Activated CD4-positive, alpha-beta T cell treated with anti-CD3 and anti-CD28 coated beads for 4 hours (primary cell): ENCODE measurements at places on chromosomes 5 and 9.

GRCh38 chr5:180049185-180049548 lies 22.4 kb downstream of the RNF130 start:
- no peak for DNase-seq

- DNase-seq = no peak
These were observed 3.7 kb upstream of the CD274 start for GRCh38 chr9:5446451-5447236.

DNA sequence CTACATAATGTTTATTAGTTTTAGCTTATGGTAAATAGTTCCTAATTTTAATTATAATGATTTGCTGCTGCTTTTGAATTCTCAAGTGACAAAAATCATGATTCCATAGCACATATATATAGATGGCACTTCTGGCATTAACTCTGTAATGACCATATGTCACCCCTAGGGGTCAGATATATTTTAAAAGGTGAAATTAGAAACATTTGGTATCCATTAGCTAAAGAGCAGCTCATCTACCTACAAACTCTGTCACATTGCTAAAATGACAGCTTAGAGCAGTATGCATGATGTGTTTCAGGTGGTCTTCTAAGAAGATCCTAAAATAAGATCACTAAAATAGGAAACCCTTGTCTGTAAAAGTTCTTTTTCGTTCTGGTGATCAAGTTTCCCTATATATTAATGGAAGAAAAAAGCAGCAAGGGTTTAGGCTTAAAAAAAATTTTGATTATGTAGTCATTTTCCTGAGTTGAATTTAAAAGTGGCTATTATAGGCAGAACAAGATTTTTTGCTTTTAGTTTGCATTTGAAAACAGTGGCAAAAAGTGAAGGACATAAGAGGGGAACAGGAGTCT lies 157.7 kb upstream of the POU5F2 start:
- DNase-seq = no peak

- no peak for DNase-seq
These were observed 129.6 kb upstream of the PPP1R26 start for GRCh38 chr9:135350003-135350315.

DNA sequence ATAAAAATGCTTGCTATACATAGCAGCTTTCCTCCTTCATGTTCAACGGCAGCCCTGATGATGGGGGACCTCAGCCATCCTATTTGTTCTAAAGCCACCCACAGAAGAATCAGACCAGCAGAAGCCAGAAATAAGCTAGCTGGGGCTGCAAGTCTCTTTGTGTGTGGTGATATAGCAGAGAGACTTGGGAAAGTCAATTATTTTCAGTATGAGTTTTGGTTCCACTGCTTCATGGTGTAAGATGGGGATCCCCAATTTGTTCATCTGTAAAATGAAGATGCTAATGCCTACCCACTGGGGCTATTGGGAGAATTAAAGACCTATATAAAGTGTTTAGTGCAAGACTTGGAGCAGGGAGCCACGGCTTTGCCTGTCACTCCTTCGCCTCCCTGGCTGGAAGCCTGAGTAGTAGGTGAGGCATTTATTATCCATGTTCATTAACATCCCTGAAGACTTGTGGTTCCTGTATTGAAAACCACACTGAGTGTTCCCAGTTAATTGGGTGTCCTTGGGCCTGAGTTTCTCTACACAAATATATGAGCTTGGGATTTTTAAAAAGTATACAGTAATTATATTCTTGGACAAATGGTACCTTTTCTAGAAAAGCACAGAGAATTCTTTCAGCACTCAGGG lies 210.1 kb upstream of the SLC24A2 start:
- DNase-seq = no peak

- no peak for DNase-seq
These were observed 700.7 kb upstream of the GRAMD2B start for GRCh38 chr5:125722550-125722949.

DNA sequence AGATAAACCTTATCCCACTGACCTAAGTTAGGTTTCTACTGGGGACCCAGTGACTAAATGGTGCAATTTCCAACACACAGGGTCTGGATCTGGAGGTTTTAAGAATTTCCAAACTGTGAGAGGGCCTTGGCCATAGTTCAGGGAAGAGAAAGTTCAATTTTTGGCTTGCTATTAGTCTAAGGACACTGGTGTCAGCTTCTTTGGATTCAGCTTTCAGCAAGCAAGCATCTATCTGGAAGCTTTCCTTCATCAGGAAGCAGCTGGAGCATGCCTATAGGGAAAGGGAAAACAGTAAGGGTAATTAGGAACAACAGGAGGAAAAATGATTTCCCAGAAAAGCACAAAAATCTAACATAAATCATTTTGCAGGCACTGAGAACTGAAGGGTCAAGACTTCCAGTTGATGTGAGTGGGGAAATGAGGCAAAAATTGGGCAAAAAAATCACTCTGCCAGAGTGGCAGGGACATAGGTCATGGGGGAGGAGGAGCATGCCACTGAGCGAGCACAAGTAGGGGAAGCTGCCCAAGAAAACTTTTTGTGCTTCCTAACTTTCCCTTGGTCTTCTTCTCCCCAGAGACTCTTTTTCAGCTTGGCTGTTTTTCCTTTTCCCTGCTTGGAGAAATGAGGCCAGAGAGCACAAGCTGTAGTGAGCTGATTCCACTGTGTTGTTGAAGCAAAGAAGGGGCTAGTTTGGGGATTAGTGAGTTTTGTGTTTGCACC lies 299.6 kb downstream of the FGF10 start:
- DNase-seq = no peak

DNA sequence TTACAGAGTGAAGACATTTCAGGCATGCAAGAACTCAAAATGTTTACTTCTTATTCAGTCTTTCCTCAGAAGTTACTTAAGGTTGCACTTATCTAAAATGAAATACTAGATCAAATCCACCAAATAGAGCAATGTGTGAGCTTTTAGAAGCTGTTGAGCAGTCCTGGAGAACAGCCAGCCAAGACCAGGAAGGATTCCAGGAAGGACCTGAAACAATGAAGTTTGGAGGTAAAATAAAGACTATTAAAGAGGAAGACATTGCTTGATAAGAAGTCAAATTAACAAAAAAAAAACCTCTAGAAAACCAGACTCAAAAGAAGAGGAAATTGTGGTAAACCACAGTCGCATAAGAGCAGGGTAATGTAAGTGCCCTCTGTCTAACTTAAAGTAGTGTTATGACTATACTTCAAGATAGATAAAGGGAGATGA lies 156.2 kb upstream of the S1PR3 start:
- DNase-seq = no peak

DNA sequence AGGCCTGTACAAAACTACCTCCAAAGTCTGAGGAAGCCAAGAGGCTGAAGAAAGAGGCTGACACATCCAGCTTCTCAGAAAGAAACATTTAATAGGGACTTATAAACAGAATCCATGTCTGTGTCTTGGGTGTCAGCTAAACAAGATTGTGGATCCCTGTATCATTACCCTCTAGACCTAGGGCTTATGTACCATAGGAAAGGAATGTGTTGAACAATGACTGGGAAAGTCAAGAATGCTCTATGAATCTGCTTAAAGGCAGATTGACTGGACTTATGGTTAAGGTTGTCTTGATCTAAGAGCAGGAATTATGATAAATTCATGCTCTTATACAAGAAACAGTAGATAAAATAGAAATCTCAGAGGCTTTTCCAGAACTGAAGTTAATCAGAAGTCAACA lies 335.7 kb upstream of the RPS23 start:
- DNase-seq = no peak

GRCh38 chr9:15786616-15787015 lies 233.8 kb downstream of the CCDC171 start:
- DNase-seq = no peak

- DNase-seq = no peak
These were observed 25.8 kb downstream of the UIMC1 start for GRCh38 chr5:176980818-176981217.

DNA sequence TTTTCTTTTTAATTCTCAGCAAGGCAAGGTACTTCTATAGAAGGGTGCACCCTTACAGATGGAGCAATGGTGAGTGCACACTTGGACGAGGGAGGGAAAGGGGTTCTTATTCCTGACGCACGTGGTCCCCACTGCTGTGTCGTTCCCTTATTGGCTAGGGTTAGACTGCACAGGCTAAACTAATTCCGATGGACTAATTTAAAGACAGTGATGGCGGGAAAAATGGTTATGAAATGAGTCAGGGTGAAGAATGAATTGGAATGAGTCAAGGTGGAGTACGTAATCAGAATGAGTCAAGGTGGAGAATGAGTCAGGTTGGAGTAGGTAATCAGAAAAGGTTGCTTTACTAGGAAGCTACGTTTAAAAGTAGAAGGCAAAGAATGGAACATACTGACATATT lies 2.1 kb upstream of the HMGCS1 start:
- DNase-seq = no peak

DNA sequence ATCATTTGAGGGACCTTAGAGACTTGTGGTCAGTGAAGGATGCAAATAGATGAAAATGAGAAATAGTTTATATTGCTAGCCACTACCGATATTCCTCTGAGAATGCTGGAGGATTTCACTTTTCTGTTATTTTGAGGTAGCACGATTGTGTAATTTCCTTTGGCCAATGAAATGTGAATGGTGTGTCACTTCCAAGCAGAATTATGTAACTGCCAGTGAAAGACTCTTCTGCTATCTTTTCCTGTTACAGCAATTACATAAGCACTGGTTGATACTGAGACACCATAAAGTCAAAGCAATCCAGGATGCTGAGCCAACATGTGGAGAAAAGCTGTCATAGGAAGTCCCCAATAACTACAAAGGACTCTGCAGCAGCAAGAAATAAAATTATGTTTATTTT lies 3.6 kb upstream of the PCDHA2 start:
- DNase-seq = no peak

DNA sequence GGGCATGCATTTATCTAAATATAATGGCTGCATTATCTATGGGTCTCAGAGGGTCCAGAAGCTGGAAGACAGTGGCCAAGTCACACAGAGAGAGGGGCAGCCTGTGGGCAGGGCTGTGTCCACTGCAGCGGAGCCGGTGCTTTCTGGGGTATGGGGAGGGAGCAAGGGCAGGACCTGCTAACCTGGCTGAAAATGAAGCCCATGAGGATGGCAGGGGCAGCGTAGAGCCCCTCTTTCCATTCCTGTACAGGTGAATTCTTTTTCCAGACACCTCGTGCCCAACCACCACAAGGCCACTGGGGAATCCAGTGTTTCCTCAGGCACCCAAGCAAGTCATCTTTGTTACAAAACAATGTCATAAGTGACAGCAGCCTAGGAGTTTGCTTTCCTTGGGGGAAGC lies 305.9 kb upstream of the IRX4 start:
- DNase-seq = no peak

DNA sequence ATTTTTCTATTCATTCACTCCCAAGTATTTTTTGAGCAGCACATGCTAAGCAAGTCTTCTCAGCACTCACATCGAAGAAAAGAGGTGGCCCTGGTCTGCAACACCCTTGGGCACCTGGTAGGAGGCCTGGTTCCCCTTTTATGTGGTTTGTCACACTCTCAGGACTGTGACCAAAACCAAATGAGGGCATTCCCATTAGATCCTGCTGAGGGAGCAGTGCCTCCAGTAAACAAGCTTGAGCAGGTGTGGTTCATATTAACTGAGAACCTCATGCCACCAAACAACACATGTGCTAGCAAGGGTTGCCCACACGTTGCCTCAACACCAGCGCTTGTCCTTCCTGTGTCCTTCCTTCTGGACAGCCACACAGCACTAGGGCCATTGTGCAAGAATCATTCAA lies 26.9 kb upstream of the SYK start:
- no peak for DNase-seq

DNA sequence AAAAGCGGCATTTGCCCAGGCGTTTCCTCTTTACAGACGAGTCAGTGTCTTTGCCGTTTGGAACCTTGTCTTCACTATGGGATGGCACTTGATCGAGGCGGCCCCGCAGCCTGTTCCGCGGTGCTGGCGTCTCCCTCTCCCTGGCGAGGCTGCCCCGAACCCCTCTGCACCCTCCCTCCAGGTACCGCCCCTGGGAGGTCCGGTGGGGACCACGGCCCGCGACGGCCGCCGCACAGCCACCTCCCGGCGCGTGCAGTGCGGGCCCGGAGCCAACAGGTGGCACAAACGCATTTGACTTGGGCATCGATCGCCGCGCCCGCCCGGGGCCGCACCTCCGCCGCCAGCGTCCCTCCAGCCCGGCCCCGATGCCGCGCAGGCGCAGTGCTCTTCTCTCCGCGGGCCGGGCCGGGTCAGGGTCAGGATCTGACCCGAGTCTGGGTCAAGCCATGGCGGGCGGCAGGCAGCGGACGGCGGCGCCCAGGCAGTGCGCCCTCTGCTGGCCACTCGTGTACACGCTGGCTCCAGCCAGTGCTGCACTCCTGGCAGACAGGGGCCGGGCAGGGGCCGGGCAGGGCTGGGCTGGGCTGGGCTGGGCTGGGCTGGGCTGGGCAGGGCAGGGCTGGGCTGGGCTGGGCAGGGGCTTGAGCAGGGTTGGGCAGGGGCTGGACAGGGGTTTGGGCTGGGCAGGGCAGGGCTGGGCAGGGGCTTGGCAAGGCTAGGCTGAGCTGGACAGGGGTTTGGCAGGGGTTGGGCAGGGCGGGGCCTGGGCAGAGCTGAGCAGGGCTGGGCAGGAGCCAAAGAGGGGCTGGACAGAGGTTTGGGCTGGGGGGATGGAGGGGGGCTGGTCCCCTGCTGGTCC lies 155.8 kb upstream of the IRX4 start:
- DNase-seq = peak; percentile 52

DNA sequence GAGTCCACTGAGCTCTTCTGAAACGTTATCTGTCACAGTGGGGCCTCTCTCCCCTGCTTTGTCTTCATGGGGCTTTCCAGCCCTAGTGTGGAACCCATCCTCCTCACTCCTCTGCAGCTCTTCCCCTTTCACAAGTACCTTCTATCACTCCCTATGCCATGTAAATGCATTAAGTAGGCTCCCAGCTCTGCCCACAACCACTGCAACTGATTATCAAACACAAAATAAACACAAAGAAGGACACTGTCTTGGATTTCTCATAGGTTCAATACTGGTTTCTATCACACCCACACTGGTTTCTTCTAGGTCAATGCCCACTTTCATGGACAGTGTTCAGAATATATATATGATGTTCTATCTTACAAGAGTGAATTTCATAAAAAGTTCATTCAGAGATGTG lies 139.4 kb downstream of the GNAQ start:
- no peak for DNase-seq

GRCh38 chr5:136722086-136722485 lies 356.7 kb upstream of the TRPC7 start:
- no peak for DNase-seq

GRCh38 chr5:91469517-91470165 lies 86.5 kb upstream of the ARRDC3 start:
- DNase-seq = no peak

DNA sequence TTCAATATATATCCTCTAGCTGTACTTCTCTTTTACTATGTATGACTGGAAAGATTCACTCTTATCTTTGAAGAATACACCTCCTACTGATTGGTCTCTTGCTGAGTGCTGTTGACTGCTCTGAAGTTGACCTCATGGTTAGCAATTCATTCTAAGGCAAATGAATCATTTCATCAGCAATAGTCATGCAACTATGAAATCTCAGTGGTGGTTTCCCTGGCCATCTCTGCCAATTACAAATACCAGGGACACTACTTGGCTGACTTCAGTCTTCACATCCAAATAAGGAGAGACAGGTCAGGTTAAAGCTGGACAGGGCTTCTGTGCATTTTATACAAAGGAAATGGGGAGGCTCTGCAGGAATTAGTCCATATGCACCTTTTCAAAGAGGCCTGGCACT lies 333.5 kb upstream of the ACTBL2 start:
- no peak for DNase-seq

- DNase-seq = no peak
These were observed 456.5 kb upstream of the CDH9 start for GRCh38 chr5:27494887-27495286.
